ENCODE measurements at places on chromosomes 7 and 10.

GRCh38 chr7:116843378-116843777 is 19.0 kb upstream of the CAPZA2 start:
- DNase-seq = no peak

DNA sequence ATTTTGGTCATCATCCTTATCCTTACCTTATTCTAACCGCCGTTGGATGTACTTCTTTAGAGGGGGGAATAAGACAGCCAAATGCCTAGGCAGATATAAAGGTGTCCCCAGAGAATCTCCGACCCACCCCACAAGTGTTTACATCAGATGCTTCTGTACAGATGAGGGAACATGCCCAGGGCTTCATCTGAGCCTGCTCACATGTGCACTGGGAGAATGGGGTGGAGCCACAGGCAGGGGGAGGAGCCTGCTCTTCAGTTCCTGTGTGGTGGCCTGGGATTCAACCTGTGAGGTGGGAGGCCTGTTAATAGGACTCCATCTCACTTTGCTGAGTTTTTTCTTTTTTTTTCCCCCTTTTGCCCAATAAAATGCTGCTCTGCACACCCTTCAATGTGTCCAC is 27.6 kb upstream of the OPTN start:
- no peak for DNase-seq

GRCh38 chr10:34222359-34222758 is 592.7 kb downstream of the PARD3 start:
- no peak for DNase-seq

DNA sequence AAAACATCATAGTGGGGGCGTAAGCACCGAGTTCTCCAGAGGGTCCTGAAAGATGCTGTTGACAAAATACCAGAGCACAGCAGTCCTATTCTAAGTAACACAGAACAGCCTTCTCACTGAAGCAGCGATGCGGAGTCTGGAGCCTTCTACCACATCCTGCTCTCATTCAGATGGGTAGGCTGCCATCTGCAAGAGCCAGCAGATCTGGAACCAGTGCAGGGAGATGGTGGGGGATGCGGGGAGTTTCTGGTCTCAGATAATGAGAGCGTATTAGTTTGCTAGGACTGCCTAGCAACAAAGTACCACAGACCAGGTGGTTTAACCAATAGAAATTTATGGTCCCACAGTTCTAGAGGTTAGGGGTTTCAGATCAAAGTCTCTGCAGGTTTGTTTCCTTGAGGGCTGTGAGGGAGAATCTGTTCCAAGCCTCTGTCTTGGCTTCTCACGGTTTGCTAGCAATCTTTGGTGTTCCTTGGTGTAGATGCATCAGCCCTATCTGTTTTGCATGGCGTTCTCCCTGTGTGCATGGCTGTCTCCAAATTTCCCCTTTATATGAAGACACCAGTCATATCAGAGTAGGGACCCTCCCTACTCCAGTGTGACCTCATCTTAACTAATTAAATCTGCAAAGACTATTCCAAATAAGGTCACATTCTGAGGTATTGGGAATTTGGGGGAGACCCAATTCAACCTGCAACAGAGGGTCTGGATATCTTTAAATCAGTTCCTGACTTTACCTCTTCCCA is 52.0 kb upstream of the STEAP1B start:
- DNase-seq = no peak

- no peak for DNase-seq
Observed at GRCh38 chr7:151408839-151409666, 785 bp downstream of the WDR86 start.

DNA sequence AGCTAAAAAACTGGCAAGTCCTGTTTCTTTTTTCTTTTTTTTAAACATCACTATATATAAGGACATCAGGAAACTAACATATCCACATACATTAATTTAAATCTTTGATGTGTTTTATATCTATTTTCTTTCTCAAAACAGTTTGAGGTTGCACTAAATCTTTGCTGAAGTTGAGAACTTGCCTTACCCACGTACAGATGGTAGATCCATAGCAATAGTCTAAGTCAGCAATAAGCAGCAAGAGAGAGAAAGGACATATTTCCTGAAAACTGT is 226.7 kb upstream of the IMMP2L start:
- no peak for DNase-seq

GRCh38 chr7:134420424-134421125 is 38.3 kb downstream of the AKR1B1 start:
- DNase-seq = no peak

- no peak for DNase-seq
Observed at GRCh38 chr10:28495084-28495483, 37.8 kb upstream of the WAC start.

DNA sequence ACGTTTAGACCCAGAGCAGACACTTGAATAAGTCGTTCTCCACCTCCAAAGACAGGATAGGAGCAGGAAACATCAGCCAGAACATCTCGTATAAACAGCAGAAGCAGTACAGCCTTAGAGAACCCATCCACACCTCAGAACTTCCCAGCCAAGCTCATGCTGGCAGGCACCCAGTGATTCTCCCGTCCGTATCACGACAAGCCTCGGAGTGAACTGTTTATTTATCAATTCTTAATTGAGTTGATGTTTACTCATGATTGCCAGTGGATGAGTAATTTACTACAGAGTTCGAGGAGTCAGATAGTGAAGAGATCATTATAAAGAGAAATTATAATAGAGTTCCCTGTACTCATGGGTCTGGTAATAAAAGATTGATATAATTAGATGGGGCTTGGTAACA is 811.5 kb downstream of the LRMDA start:
- DNase-seq = no peak

DNA sequence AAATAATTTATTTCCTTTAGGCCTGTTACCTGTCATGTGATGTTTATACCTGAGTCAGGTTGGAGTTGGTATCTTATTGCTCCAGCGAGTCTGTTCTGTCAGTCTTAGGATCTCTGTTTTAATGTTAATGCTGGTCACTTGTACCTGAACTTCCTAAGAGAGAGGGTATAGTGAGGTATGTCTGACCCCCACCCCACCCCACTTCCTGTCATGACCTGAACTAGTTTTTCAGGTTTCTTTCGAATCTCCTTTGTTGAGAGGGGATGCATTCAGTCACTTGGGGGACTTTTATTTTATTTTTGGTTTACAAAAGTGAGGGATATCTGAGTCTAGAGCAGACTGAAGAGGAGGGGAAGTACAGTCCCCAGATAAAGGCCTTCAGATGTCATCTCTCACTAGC is 769.0 kb upstream of the COBL start:
- DNase-seq = no peak

GRCh38 chr10:77398986-77399755 is 238.4 kb downstream of the KCNMA1 start:
- no peak for DNase-seq

DNA sequence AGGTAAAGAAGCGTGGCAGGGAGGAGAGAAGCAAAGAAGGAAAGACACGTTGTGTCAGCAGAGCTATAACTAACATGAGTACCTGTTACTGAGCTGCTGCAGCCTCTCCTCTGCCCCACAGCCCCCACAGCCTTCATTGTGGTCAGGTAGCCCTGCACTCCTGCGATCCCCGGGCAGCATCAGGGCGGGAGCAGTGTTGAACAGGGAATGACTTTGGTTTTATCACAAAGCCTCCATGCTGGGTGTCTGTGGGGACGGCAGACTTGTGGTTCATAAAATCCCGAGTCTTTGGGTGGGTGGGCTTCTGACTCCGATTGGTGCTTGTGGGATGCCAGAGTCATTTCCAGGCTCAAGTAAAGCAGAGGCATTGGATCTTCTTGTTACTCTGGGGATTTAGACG is 14.8 kb upstream of the PRKAG2 start:
- no peak for DNase-seq

GRCh38 chr7:158500651-158501052 is 87.0 kb downstream of the PTPRN2 start:
- DNase-seq = no peak

DNA sequence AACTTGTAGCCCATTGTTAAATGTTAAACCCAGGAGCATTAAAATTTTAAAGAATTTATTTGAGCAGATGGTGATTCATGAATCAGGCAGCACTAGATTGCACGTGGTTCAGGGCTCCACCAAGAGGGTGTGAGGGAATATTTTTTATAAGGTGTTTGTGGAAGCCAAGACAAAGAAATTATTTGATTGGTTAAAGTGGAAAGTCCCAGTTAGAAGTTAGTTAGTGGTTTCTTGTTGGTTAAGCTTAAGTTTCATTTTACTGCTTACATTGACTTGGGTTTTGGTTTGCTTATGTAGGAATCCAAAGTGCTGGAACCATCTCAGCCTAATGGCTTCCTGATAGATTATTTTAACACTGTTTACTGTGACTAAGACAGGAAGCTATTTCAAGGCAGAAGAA is 906.2 kb downstream of the LRMDA start:
- DNase-seq = no peak

DNA sequence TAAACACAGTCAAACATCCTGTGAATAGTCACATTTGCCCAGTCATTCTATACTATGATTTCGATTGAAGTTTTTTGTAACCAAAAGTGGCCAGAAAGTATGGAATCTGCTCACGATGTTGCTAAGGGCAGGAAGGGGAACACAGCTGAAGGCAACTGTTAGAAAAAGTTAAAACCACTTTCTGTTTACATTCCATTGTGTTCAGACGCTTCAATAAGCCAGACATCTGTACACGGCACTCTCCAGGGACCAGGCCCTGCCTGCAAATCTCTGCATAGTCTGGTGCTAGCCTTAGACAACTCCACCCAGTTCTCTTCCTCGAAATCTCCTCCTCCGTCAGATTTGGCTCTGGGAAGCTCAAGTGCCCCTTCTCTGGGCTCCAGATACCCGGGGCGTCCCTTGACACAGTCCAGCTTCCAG is 17.1 kb upstream of the TMEM120A start:
- no peak for DNase-seq

DNA sequence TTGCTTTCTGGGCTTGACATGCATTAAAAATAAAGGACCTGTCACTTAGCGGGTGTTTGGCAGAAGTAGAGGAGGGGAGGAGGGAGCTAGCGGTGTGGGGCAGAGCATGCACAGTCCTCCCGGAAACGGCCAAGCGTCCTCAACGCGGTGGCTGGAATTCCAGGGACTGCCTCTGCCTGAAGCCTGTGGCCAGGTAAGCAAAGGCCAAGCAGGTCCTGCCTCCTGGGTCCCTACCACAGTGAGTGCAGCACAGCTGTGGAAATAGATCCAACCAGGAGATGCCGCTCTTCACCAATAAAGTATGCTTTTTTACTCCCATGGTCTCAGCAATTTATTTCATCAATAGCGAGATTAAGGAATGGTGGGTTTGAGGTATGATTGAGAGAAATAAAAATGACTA is 323.4 kb downstream of the WDR37 start:
- no peak for DNase-seq

DNA sequence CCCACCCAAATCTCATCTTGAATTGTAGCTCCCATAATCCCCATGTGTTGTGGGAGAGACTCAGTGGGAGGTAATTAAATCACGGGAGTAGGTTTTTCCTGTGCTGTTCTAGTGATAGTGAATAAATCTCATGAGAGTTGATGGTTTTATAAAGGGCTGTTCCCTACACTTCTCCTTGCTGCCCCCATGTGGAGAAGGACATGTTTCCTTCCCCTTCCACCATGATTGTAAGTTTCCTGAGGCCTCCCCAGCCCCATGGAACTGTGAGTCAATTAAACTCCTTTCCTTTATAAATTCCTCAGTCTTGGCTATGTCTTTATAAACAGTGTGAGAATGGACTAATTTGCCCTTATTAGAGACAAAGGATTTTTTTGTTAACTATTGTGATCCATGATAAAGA is 48.5 kb upstream of the MKX start:
- no peak for DNase-seq

DNA sequence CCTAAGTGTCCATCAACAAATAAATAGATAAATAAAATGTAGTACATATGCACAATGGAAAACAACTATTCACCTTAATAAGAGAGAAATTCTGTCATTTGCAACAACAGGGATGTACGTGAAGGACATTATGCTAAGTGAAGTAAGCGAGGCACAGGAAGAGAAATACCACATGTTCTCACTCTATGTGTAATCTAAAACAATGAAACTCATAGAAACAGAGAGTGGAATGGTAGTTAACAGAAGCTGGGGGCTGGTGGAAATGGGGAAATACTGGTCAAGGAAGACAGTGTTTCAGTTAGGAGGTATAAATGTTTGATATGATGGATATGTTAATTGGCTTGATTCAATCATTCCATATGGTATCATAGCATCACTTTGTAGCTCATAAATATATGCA is 43.1 kb downstream of the ARL4A start:
- no peak for DNase-seq

- DNase-seq = no peak
Observed at GRCh38 chr7:110675383-110676103, 415.4 kb upstream of the LRRN3 start.

DNA sequence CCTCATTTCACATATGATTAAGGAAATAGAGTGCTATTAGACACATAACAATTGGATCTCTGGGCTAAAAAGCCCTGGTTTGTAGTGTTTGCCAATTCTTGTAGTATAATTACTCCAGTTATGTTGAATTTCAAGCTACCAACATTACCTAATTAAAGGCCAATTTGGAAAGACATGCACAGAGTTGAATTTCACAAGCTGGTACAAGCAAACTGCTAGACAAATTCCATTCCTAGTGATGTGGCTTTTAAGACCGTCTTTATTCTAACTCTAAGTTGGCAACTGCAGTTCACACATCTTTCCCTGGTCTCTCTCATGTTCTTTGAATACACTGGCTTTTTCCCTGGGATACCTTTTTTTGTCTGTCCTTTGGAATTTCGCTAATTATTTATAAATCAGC is 384.1 kb upstream of the CNTNAP2 start:
- no peak for DNase-seq

GRCh38 chr7:73431041-73431835 is 2.3 kb upstream of the FZD9 start:
- no peak for DNase-seq

DNA sequence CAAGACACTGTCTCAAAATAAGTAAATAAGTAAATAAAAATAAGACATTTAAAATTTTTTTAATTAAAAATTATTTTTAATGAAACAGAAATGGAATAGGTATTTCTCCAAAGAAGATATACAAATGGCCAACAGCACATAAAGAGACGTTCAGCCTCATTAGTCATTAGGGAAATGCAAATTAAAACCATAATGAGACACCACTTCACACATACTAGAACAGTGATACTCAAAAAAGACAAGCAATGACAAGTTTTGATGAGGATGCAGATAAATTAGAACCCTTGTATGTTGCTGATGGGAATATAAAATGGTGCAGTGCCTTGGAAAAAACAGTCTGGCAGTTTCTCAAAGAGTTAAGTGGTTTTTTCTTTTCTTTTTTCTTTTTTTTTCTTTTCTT is 26.5 kb upstream of the C10orf67 start:
- no peak for DNase-seq

GRCh38 chr10:59127991-59128390 is 48.5 kb upstream of the PHYHIPL start:
- DNase-seq = no peak

DNA sequence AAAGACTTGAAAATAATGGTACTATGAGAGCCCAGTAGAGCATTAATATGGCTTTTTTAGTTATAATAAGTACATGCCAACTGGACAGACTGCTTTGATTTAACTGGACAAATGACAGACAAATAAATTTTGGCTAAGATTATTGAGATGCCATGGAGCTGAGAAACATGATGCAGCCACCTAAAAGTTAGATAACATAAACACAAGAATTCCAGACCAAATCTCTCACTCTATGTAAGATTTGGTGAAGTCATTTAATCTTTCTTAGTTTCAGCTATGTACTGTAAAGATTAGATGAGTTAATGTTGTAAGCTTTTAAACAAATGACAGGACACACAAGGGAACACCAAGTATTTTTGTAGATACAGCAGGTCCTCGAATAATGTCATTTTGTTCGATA is 118.2 kb downstream of the CACNA2D1 start:
- DNase-seq = no peak

GRCh38 chr10:15472008-15472407 is 100.9 kb upstream of the FAM171A1 start:
- DNase-seq = no peak
